Panc1 (cell line): ENCODE measurements at places on chromosomes 5 and 9.

- DNase-seq, result no peak
Observed at GRCh38 chr5:80181618-80182211, 74.1 kb downstream of the SERINC5 start.

DNA sequence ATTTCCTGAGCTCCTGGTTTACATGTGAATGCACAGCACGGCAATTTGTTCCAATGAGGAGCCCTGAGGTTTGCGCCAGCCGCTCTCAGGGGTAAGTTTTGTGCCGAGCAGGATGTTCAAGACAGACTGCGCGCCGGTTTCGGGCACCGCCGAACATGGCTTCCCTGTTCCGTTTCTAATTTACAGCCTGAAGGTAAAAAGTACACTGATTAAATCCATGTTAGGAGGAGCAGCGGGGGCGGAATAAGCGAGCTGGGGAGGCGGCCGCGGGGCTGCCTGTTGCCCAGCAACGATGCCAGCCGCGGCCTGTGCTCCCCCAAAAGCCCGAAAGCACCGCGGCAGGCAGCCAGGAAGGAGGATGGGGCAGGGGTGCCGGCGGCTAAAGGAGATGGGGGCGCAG is 6.4 kb downstream of the SOWAHA start:
- no peak for DNase-seq

DNA sequence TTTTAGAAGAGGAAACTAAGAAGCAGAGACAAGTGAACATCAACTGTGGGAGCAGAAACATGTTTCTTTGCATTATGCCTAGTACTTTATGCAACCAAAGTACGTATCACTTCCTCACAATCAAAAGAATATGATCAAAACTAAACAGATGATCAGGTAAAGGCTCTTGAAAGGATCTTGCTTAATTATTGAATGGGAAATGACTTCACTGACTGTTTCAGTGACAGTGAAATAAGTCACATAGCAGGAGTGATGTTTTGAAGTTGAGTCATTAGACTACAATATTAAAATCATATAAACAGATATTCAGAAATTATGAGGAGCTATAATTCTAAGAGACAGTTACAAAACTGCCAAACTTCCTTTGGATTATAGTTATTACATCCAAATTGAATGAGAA is 527.3 kb downstream of the MTRR start:
- no peak for DNase-seq

DNA sequence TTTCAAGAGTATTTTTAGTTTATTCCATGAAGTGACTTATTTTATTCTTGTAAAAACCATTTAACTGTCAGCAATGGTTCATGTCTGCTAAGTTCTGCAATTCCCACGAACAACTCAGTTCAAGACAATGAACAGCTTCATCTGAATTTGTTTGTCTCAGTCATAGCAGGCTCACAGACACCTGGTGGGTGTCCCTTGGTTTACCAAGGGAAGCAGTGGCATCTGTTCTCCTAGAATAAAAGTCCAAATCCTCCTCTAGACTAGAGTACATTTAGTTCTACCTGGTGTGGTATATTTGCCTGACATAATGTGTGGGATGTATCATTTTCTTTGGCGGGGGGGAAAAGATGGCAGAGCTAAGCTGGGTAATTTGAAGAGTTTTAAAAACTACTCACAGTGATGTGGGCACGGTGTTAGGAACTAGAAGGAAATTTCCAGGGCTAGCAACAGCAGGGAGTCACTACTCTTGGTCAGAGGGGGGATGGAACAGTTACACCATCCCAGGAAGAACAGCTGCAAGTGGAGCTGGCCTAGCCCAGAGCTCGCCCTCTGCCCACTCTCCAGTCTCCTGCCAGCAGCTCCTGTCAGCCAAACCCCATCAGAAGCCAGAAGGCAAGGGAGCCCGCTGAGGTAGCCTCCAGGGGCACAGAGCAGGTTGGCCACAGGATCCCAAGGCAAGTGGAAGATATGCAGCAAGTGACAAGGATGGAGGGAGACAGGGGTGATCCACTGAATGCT is 100.3 kb downstream of the PJA2 start:
- DNase-seq, result no peak

GRCh38 chr5:149503006-149503405 is 48.2 kb downstream of the CSNK1A1 start:
- DNase-seq, result no peak

GRCh38 chr5:93107141-93107540 is 473.9 kb downstream of the NR2F1-AS1 start:
- DNase-seq, result no peak

DNA sequence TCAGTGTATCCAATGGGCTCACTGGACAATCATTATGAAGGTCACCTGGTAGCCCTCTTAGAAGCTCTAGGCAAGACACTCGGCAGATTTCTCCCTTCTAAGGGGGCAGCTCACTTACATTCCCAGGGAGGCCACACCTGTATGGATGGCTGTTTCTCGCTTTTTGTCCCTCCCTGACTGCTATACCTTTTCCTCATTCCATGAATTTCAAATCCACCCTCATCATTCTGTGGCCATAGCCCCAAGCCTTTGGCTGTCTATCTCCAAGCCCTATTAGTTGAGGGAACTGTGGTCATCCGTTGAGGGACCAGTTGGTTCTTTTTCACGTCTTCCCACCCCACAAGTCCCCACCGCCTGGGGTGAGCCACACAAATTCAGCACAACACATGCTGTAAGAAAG is 85.0 kb upstream of the RARS1 start:
- DNase-seq, result no peak
